ENCODE measurements at places on chromosomes 7 and 10.

DNA sequence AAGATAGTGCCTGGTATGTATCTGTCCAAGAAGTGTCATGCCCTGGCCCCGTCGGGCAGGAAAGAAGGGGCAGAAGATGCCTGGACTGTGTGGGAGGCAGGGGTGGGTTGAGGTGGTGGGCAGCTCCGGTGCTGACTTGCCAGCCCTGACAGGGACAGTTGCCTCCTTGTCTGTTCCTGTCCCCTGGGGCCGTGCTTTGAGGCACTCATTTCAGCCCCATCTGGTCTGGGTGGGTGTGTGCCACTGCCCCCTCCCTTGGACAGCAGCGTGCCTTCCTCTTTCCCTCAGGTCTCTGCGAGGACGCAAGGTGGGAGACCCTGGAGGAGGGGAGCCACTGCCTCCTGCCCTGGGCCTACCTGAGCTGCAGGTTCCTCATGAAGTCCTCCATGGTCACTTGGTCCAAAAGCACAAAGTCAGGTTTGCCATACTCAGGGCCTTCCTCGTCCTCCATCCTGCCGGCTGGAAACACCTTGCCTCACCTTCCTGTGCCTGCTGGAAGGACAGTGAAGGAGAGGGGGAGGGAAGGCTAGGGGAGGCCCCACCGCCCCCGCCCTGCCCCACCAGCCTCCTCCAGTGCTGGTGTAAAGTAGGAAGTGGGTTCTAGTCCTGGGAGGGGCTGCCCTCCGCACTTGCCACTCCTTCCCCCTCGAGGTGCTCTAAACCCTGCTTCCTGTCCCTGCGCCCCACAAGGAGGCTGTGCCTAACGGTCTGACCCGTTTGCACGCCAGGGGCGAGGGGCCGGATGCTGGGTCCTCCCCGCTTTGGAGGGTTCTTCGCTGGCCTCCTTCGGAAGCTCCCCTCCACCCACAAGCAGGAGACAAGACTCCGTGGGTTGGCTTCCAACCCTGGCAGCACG is at the start of gene MYO1G:
MYO1G (minus strand) TSS at position 505 of the 856 bp plus-strand sequence; CDS start at position 451, 54 bp downstream.
- DNase-seq: peak; percentile 89

DNA sequence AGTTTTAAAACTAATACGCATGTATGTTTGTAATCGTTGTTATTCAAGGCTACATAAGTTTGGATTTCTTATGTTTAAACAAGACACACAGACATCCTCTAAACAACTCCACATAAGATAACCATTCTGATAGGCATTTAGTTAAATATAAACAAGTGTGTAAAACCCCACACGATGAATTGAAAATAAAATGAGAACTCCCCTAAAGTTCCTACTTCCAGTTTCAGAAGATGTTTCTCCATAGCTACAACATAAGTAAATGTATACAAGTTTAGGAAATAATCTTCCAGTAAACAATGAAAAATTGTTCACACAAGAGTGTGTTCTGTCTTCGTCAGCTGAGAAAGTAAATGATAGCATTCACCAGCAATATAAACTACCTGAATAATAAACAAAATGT is 246.8 kb downstream of the RNLS start:
- no peak for DNase-seq

GRCh38 chr7:156754201-156754600 is 113.6 kb downstream of the RNF32 start:
- no peak for DNase-seq

GRCh38 chr7:85186521-85187241 is at the start of gene SEMA3D:
TSS of gene SEMA3D (minus strand) at chr7:85187056. CDS start at chr7:85121891, 65,165 bp downstream.
- peak; percentile 22 for DNase-seq

DNA sequence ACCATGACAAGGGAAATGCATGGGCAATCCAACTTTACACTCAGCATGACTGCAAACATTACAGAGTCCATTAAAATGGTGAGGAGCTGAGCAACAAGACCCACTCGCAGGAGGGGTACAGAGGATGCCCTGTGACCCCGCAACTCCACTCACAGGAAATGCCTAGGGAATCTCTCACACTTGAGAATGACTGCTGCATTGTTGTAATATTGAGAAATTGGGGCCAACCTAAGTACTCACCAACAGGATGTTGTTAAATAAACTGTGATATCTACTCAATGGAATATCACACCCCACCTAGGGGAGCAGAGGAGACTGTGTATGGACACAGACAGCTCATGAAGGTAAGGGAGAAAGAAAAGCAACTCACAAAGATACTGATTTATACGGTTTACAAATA is 53.4 kb upstream of the CAMK2B start:
- no peak for DNase-seq

DNA sequence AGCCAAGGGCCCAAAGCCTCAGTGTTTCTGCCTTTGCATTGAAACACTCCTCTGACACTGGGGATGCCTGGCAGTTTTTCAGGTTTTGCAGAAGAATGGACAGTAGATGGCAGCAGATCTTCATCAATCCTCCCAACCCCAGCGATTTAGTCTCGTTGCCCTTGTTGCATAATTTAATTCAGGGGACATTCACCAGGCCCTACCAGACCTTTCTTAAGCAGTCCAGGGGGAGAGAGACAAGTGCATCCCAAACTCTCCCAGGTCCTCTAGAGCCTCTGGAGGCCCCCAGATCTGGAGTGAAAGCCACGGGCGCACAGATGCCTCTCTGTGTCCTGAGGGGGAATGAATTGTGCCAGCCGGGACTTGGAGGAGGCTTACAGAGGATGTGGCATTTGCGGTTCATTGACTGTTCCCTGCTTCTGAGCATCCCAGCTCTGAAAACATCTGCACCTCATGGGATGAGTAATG is 29.6 kb downstream of the MINDY4 start:
- DNase-seq: peak; percentile 22

- no peak for DNase-seq
These were observed 2.1 kb downstream of the AMZ1 start for GRCh38 chr7:2689951-2690705.

DNA sequence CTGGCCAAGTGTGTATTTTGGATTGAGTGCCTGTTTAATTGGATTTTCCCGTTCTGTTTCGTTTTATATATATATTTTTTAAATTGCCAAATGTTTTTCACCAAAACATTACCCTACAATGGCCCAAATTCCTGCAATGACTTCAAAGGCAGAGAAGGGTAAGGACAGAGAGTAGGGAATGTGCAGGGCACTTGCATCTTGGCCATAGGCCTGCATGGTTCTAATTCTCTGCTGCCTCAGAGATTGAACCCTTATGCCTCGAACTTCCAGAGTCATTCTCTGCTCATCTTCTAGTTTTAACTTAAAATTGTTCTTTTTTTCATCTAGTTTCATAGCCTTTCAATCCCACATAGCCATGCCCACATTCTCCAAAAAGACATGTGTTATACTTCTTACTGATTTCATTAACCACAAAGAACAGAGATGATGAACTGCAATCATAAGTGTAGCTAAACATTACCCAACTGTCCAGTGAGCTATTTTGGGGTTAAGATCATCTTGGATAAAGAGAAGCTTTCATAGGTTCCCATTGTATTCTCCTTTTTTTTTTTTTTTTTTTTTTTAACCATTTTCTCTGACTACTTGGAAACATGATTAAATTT is 177.6 kb downstream of the PLXDC2 start:
- DNase-seq: no peak

- DNase-seq: no peak
These were observed 216.3 kb downstream of the ADARB2 start for GRCh38 chr10:1520909-1521565.

DNA sequence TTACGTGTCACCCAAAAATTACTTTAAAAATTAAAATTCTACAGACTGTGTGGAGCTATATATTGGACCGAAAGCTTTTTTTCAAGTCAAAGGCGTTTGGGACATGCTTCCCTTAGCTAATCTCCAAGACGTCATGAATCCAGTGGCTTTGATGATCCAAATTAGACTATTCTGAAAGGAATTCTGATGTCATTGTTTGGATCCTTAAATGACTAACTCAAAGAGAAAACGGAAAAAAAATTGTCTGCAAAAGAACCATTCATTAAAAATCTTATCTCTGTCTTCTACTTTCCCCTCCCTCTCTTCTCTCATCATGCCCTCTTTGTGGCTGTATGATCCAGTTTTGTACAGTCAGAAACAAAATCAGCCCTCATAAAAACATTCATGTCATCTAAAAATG is 161.8 kb downstream of the ETV1 start:
- no peak for DNase-seq

- no peak for DNase-seq
These were observed 317.3 kb downstream of the TCERG1L start for GRCh38 chr10:130994191-130994590.

GRCh38 chr10:114632869-114633715 is 25.0 kb downstream of the ABLIM1 start:
- DNase-seq: no peak

DNA sequence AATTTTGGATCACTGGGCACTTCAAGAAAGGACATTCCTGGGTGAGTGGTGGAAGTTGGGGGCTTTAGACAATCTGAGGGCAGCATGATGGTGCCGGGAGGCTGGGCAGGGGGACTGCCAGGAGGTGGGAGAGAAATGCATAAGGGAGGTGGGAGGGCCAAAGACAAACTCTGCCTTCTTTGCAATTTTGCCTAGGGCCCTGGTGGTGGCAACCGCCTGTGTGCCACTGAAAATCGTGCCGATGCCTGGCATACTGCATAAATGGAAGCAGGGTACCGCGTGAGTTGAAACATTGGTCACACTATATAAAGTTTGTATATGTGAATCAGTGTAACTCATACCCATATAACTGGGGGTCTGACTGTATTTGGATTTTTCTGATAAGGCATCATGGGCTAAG is 3.3 kb downstream of the LUC7L2 start:
- DNase-seq: no peak

- no peak for DNase-seq
These were observed 103.0 kb downstream of the PARP12 start for GRCh38 chr7:139959718-139960117.

- DNase-seq: no peak
These were observed 62.5 kb downstream of the ZNF37A start for GRCh38 chr10:38156416-38157269.

DNA sequence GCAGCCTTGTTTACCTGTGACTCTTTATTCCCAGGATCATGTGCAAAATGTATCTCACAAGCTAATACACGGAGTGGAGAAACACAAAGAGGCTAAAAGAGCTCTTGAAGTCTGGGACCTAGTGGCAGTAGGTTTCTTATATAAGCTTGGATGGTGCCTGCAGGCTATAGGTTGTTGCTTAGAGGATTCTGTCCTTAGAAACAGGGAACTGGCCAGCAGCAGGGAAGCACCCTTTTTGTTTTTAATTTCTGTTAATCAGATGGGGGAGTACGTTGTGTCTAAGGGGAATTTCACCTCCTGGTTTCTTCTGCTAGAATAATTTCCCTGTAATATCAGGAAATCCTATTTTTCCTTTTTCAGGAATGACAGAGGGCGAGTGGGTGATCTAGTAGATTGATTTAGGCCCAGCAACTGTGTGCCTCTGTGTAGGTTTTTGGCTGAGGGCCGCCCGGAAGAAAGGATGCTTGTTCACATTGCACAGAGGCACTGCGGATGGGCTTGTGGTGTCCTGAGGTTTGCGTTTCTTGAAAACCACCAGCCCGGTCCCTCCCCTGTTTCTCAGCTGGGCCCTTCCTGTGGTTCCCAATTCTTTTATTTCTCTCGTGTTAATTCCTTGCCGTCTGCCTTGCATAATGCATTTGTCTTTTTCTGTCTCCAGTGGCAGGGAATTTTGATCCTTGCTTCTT is 158.0 kb downstream of the CAMK1D start:
- no peak for DNase-seq

GRCh38 chr7:111529507-111530355 is 32.6 kb downstream of the IMMP2L start:
- DNase-seq: no peak
